Caki2 (cell line): ENCODE measurements at places on chromosomes 5 and 9. TPM values are rescaled to one million over a fixed set of nuclear protein-coding genes. Genes with fewer than 3 reads are reported as not detected.

The EHMT1 gene
- 46.0 and 118 TPM in 2 replicates for total RNA-seq

DNA sequence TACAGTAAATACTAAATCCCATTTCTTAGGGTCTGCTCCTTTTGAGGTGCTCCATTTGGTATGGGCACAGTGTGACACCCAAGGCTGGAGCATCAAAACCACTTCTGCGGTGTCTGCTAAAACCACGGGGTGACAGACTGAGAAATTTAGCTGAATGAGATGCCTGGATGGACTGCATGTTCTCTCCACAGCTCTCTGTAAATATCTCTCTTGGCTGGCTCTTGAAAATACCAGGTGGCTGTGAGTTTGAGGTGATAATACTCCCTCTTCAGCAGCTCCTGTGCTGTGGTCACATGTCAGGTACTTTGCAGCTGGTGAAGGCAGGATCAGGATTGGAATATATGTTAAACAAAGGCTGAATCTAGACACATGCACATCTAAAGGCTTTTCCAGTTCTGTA lies 93.7 kb upstream of the SIMC1 start:
- DNase-seq = no peak

DNA sequence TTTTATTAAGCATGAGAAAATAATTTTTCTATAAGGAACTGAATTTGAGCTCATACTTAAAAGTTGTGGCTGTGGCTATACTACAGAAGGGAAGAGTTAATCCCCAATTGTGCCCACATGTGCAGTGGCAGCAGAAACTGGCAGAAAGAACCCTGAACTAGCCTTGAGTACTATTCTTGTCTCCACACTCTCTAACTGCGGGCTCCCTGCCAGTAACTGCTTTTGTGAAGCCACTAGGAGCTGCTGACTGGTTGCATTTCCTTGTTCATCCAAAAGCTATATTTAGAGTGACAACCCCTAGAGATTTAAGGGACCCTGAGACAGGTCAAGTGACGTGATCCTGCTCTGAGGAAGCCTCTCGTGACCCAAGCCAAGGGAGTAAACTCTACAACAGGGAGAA lies 238.6 kb downstream of the ELAVL2 start:
- no peak for DNase-seq

DNA sequence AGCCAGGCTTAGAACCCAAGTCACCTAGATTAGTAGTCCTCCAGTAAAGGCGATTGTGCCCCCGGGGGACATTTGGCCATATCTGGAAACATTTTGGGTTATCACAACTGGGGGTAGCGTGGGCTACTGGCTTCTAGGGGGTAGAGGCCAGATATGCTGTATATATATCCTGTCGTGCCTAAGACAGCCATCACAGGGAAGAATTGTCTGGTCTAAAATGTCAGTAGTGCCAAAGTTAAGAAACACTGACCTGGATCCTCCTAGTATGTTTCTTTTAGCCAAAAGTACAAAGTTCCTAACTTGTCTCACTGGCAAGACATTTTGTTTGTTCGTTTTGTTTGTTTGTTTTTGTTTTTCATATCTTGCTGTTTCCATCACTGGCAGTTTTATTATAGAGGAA lies 13.8 kb downstream of the RABEPK start:
- no peak for DNase-seq

DNA sequence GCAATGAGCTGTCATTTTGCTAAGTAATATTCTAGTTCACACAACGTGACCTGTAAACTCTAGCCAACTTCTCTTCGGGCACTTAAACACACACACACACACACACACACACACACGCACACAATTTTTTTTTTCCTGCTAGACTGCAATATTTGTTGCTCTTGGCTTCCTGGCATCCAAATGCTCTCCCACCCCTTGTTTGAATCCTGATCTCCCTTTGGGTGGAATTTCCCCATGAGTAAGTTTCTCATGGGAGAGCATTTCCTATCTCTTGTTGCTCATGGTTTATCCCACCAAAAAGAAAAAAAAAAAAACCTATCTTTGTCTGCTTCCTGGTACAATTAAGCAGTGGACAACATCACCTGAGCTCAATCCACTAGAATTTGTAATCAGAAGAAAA lies 54.7 kb upstream of the TSLP start:
- DNase-seq = peak; percentile 8

The NDFIP1 gene
- 99.1 and 132 TPM in 2 replicates for total RNA-seq

GRCh38 chr5:57817001-57817453 lies 334.4 kb upstream of the ACTBL2 start:
- DNase-seq = peak; percentile 30

The GAPVD1 gene
- total RNA-seq = 11.2 and 32.6 TPM in 2 replicates

GRCh38 chr5:75460532-75460931 lies 50.9 kb downstream of the CERT1 start:
- no peak for DNase-seq

The NR2F1 gene
- total RNA-seq = 0.37 TPM in 1 of 2 replicates, not detected in the other

- no peak for DNase-seq
These were observed 9.8 kb upstream of the CORO2A start for GRCh38 chr9:98202252-98202651.

The SCAI gene
- 0.35 and 0.41 TPM in 2 replicates for total RNA-seq

The PKD2L2 gene
- not detected in 2 replicates for total RNA-seq

The ALDOB gene
- total RNA-seq = not detected in 2 replicates

DNA sequence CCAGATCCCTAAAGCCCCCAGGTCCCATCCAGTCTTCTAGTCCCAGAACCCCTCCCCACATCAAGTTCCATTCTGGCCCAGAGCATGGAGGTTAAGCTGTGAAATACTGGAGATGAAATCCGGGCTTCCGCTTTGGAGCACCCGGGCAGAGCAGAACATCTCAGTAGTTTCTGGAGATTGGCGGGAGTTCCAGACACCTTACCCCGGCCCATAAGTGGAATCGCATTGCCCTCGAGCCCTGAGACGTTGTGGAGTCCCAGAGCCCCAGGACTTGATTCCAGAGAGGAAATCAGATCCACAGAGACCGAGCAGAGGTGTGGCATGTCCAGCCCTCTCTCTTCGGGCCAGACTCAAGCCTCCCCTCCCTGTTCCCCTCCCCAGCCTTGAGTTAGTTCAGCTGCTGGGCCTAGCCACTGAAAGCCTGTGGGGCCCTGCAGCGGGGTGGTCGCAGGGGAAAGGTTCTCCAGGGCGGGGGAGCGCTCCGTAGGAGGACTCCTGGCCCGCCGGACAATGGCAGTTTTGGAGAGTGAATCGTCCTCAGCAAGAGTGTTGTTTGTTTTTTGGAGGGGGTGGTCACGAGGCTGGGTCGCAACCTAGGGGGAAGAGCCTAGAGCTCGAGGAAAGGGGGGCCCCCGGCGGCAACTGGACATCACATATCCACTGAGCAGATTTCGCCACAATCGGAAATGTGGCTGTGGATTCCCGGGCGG lies 1.0 kb upstream of the PAX5 start:
- no peak for DNase-seq

GRCh38 chr9:20466328-20467008 lies 155.8 kb downstream of the MLLT3 start:
- no peak for DNase-seq

The CCDC152 gene
- not detected in 2 replicates for total RNA-seq

The SAXO1 gene
- total RNA-seq = not detected in 2 replicates

DNA sequence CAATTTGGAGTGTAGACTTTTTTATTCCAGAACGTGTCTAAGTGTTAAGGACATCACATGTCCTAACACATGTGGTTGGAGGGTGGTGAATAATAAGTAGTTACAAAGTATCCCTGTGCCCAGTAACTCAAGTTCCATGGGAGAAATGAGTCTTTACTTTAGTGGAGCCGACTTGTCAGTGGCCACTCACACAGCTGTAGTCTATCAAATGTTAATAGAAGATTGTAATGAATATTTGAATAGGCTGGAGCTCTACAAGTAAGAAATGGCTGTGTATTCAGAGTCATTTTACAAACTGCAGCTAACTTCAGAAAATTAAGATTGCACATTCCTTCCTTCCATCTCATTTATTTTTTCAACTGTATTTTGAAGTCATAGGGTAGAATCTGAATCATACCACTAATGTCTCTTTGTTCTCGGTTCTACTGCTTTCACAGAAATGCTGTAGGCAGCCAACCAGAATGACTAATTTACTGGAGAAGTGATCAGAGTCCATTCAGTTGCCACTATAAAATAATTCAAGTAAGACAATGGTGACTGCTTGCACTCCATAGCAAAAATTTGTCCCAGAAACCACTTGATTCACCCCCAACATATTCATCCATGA lies 394.8 kb downstream of the NR2F1-AS1 start:
- peak; percentile 27 for DNase-seq

The FAM151B gene
- total RNA-seq = 0.20 and 0.32 TPM in 2 replicates

The ZNF346 gene
- total RNA-seq = 23.8 and 26.0 TPM in 2 replicates

DNA sequence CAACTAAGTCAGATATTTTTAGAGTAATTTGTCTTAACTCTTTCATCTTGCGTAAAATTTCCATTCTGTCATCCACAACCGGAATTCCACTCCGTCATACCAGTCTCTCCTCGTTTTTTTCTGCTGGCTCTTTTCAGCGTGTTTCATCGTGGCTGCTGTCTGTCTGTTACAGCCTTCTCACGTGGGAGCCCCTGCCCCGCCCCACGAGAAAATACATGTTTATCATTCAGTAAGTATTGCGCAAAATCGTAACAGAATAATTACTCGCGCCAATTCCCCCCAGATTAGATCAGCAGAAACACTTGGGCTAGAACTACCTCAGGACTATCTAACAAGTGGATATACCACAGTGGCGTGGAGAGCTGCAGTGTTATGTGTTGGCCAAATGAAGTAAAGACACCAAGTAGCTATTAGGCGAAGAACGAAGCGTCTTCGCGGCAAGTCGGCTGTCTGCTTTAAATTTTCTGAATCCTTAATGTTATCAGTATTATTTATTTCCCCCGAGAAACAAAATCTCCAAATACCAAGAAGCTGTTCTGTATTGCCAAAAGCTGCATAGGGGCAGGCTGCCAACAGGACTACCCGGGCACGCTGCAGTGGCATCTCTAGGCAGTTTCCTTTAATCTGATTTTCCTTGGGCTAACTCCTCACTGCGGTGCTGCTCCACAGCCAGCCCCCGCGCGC lies 566 bp upstream of the FOCAD start:
- DNase-seq = peak; percentile 25

- DNase-seq = no peak
These were observed 11.7 kb upstream of the NUP214 start for GRCh38 chr9:131113655-131114054.

DNA sequence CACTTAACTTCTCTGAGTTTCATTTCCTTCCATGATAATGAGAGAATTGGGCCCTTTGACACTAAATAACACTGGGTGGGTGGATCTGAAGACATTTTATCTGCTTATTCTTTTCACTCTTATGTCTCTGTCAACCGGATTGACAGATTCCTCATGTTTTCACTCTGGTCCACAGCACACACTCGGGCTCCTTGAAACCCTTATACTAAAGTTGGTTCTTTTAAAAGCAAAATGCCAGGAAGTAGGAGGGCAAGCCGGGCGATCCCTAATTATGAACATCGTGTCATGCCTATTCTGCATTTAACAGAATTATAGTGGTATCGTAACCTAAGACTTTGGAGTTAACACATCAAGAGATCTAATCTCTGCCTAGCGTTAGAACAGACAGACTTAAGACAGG lies 28.2 kb upstream of the CREBRF start:
- DNase-seq = no peak

DNA sequence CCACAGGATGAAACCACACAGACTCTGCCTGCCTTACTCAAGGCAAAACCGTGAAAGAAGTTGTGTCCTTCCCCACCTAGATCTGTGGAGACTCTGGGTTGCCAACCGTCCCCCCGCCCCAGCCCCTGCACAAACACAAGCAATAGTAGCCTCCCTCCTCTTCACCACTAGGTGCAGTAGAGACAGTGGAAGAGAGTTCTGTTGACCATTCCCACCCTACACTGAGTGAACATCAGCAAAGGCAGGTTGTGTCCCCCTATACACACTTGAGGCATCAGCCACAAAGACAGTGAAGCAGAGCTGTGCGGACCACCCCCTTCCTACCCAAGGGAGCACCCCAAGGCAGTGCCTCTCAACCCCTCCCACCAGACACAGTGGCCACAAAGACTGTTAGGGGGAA lies 223.7 kb upstream of the NFIL3 start:
- DNase-seq = no peak

The TICAM2 gene
- total RNA-seq = 0.72 TPM in 1 of 2 replicates, not detected in the other

GRCh38 chr9:134294153-134295071 lies 31.8 kb upstream of the RXRA start:
- no peak for DNase-seq

The SAPCD2 gene
- total RNA-seq = 51.2 and 55.0 TPM in 2 replicates

DNA sequence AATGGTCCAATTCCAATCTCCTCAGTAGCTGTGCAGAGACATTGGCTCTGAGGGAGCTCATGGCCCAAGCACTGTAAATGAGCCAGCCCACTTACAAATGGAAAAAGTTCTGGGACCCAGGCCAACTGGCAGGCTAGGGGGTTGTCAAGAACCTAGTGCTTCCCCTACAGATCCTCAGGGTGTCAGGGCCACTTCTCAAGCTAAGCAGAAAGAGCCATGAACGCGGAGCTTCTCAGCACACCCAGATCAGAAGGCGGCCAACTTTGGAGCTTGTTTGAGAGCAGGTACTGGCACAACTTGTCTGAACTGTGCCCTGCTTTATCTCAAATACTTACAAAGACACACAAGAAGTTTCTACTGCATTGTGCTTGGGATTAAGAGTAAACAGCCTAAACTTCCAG lies 17.5 kb downstream of the TLE1 start:
- DNase-seq = no peak

GRCh38 chr5:139470821-139471300 lies at the start of gene SMIM33:
Gene SMIM33, plus strand, starts transcription at chr5:139471004. Its CDS starts 118 bp downstream, at chr5:139471122.
- no peak for DNase-seq

The PPP3R2 gene
- total RNA-seq = not detected in 2 replicates

DNA sequence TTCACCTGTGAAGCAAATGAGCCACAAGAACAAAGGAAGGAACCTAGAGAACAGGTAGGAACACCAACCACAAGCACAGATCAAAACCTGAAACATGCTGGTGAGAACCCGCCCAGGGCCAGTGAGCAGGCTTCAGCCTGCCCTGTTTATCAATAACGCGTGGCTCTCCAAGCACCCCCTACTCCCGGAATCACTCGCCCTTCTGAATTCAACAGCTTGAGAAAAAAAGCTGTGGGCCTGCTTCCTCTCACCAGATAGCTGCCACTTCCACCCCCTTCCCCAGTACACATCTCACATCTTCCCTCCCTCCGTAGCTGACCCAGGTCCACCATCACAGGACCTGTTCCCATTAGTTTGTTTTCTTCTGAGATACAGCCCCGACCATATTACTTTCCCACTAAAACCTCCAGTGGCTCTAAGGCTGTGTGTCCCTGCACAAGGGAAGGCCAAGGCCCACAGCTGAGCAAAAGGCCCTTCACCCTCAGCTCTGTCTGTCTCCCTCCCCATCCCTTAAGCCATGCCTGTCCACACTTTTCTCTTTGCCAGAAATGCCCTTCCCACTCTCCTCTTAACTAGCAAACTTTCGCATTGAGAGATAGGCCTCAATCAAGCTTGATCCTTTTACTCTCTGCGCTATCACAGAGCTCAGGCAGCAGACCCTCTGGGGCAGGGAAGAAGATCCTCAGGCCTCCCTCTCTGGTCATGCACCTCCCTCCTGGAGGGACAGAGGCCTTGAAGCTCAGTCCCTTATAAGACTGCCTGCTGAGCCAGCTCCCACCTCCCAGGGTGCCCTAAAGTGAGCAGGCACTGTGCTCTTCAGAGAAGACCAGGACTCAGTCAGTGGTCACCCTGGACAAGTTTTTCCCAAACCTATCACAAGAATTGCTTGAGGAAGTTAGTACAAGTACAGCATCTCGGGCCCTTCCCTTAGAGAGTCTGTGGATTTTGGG lies 30.1 kb downstream of the B4GALT1 start:
- no peak for DNase-seq
